ENCODE measurements at places on chromosomes 3 and 15.

DNA sequence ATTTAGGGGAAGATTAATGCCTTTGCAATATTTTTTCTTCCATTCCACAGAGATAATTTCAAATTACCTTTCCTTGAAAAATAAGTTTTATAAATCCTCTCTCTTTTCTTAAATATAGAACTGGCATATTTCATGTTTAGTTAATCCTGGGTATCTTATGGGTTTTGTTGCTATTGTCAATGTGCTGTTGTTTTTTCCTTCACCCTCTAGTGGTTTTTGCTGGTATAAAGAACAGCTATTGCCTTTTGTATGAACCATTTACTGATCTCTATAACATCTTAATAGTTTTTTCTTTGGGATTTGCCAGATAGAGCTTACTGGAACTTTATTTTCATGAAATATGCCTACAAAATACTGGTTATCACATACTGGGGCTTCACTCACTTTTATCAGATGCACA lies 359.6 kb upstream of the DPPA4 start:
- DNase-seq = no peak

DNA sequence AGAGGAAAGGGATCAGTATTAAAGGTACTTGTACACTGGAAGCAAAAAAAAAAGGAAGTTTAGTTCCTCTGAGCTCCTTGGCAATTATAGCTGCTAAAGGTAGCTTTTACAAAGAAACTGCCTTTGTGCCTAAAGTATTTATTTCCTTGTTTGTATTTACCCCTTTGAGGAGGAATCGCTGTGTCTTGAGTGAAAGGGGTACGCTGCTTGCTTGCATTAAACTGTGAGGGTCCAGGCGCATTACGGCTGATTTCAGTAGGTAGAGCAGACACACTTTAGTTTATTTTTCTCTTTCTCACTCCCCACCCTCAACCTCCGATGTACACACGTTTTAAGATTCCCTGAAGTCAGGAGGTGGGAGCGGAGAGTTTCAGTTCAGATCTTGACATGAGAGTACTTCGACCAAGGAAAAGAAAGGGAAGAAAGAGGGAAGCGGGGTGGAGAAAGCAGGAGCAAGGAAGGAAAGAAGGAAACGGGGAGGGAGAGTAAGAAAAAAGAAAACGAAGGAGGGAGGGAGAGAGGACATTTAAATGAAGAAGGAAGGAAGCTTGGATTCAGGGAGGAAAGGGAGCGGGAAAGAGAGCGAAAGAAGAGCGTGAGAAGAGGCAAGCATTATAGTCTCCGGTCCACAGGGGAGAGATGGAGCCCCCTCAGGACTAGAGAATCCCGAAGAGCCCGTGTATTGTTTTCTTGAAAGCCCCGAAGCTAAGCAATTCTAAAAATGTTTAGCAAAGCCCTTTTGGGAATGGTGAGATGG lies 1.2 kb upstream of the MME start:
- no peak for DNase-seq

- DNase-seq = no peak
Observed at GRCh38 chr3:115676336-115676735, 53.0 kb downstream of the GAP43 start.

DNA sequence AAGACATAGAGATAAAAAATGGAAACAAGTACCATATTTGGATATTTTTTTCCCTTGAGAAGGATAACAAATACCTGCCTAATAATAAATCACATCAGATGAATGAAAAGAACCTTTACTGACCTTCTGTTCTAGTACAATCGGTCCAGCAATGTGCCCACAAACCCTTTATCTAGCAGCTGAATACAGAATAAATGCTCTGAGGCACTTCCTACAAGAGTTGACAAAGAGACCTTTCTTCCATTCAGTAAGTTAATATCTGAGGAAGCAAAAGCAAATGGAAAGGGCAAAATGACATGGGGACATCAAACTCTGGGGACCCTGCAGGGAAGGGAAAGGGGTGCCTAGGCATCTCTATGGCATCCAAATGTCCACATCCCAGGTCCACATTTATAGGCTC lies 115.8 kb downstream of the NEK10 start:
- DNase-seq = no peak

- no peak for DNase-seq
Observed at GRCh38 chr15:78060232-78060631, 17.3 kb downstream of the TBC1D2B start.

GRCh38 chr3:44424758-44425157 lies 52.7 kb downstream of the ZNF445 start:
- no peak for DNase-seq

GRCh38 chr15:63056829-63057228 lies 14.3 kb downstream of the TPM1 start:
- no peak for DNase-seq

DNA sequence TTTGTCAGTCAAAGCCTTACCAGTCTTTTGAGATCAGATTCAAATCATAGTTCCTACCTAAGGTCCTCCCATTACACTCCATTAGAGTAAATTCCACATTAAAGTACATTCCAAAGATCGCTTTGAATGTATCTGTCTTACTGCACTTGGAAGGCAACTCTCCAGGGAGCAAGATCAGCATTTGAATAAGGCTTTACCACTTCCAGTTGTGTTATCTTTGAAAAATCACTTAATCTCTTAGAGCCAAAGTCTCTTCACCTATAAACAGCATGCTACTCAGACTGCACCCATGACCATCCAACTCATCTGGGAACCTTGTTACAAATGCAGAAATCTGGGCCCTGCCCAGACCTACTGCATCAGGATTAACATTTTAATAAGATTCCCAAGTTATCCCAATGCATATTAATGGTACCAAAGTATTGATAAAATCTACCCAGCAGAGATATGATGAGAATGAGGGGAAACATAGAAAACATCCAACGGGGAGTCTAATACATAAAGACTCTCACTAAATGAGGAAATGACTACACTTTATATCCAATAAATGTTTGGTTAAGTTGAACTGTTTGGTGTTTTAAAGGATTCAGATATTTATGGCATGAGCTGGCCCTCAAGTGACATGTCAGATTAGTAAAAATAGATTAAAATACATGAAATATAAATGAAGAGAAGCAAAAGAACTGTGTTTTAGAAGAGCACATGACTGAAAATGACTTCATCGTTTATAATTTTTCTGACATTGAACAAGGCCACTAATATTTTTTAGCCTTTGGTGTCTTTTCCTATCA lies 75.9 kb downstream of the TNIK start:
- no peak for DNase-seq

GRCh38 chr15:25090073-25090733 lies 135.4 kb downstream of the SNRPN start:
- no peak for DNase-seq

DNA sequence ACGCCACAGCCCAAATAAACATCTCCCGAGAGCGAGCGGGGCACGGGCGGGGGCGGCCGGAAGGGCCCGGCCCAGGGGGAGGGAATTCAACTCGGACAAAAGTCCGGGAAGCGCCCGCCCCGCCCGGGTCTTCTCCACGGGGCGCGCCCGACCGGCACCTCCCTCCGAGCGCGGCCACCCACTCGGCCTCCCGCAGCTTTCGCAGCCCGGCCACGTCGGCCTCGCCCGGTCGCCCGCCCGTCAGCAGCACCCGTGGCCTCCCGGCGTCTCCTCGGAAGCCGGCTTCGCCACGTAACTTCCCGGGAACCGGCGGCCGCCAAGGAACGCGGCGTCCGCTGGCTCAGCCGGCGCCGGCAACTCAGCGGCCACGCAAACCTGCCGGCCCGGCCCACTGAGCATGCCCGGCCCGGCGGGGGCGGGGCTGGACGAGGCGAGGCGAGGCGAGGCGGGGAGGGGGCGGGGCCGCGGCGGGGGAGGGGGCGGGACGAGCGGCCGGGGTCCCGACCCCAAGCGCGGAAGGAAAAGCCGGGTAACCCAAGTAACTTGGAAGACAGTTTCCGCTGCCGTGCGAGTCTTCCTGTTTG lies at the start of gene TJP1:
TSS of gene TJP1 (minus strand) at position 369 of the 584 bp plus-strand sequence. CDS start 440 bp downstream, outside the sequence.
- no peak for DNase-seq

DNA sequence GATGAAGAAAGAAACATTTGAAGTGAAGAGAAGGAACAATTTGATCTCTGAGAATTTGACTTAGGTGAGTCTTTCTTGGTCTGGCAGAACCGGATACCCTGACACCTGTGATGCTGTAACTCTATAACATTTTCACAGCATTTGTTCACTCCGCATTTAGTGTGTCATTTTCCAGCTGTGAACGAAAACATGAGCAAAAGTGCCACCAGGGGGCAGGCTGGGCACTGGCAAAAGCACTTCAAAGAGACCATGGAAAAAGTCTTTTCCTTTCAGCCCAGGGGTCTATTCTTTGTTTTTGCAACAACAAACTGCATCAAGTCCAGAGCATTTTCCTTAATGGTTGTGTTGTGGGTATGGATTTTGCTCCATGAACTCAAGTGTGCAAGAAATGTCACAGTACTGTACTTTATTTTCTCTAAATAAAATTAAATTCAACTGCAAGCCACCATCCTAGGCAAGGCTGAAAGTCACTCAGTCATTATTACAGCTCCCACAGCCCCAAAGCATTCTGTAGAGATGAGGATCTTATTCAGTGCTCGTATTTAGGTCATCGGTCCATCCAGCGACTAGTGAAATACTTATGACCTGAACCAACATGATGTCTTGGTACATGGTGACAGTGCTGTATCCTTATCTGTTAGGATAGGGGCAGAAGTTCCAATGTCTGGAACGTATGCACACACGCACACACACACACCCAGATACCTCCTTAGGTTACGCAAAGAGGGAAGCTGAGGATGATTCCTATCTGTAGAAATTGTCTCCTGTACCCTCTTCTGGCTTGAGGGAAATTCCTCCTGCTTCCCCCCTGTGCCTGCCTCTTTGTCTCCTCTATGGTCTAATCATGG lies 125.5 kb downstream of the GADL1 start:
- DNase-seq = peak; percentile 28

DNA sequence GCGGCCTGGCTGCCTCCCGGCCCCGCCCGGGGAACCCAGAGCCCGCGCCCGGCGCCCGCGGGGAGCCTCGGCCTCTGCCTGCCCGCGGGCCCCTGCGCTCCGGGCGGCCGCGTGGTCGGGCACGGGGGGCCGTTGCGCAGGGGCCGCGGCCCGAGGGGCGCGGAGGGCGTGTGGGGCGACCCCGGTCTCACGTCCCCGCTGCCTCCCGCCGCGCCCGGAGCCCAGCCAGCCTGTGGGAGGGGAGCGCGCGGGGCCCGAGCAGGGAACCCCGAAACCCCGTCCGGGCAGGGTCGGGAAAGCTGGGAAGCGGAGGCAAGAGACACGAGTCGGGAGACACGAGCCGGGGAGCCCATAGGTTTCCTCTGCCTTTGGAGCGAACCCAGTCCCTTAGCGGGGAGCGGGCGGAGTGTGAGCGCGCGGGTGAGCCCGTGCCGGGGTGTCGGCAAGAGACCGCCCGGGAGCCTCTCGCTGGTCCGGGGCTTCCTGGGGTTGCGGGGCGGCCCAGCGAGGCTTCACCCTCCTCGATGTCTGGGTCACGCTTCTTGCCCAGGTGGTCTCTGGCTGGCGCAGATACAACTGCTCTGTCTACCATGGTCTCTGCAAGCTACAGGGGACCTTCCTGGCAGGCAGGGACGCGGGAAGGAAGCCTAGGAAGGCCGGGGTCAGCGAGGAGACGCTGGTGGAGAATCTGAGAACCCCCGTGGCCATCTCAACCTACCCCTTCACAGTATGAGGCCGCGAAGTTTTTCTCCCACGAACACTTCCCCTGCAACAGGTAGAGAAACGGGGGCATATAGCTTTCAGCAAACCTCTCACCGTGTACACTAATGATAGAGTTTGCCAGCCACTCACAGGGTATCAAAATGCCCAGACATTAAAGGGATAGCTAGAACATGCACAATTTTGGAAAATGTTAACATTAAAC lies 586 bp downstream of the LRRK1 start:
- no peak for DNase-seq

- peak; percentile 38 for DNase-seq
Observed at GRCh38 chr3:156509189-156510174, 45.4 kb downstream of the SSR3 start.

- DNase-seq = peak; percentile 46
Observed at GRCh38 chr3:66588340-66588847, 87.6 kb upstream of the LRIG1 start.

DNA sequence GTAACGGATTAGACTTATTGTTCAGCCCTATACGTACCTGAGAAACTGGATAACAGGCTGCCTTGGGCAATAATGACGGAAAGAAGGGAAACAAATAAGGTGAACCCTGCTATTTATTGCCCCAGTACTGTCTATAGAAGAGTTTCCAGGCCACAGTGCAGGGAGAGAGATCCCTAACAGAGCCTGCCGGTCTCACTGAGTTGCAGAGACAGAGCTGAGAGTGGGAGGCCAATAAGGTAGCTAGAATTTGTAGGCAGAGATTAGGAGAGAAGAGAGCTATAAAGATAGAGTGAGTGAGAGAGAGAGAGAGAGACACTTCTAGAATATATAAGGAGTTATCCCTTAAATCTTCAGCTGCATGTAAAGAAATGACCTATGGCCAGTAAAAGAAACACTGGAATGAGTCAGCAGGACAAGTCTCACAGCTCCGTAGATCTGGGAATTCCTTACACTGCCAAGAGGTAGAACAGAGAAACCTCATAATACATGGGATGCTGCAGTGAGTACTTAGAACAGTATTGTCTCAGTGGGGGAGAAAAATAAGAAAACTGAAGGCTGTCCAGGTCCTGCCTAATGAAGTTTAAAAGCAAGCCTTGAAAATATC lies 51.8 kb downstream of the ST3GAL6 start:
- no peak for DNase-seq

DNA sequence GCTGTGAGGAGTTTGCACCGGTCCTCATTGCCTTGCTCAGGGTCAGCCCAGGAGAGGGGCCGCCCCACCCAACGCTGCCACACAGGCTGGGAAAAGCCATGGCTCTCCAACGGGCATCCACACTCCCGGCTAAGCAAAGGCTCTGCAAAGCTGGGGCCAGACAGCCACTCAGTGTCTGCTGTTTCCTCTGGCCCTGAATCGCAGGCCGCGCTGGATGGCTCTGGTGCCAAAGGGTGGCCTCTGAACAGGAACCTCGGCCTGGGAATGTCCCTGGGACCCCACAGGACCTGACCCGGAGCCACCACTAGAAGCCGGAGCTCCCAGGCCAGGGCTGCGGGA lies 42.9 kb downstream of the RPN1 start:
- DNase-seq = no peak

DNA sequence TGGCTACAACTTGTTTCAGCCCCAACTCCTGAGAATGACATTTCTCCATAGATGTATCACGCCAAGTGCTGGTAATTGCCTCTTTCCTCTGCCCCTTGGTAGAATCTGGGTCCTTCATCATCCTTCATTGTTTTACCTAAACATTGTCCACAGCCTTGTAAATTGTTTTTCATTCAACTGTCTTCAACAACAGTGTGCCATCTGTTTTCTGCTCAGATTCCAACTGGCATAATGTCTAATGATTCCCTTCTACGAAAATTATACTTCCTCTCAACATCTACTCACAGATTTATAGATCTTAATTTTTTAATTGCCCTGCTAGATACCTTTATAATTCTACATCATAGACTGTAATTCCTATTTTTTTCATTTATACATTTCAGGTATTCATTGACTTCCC lies 226.9 kb downstream of the TPRG1 start:
- no peak for DNase-seq

DNA sequence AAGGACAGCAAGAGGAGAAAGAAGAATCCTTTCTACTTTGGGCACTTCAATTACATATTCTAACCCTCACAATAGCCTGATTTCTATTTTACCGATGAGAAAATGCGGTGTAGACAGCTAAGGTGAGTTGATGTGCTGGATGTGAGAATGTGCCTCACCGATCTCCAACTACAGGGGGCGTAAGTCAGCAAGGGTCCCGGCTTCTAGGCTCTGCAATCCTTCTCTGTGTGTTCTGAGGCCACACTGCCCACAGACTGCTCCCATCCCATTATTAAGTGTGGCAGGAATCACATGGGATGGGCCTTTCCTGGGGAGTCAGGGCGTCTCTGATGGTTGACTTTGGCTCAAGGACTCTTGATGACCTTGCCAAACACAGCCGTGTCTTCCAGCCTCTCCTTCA lies 23.6 kb upstream of the RPL35A start:
- DNase-seq = no peak
